ENCODE measurements at places on chromosomes 16 and 17.

DNA sequence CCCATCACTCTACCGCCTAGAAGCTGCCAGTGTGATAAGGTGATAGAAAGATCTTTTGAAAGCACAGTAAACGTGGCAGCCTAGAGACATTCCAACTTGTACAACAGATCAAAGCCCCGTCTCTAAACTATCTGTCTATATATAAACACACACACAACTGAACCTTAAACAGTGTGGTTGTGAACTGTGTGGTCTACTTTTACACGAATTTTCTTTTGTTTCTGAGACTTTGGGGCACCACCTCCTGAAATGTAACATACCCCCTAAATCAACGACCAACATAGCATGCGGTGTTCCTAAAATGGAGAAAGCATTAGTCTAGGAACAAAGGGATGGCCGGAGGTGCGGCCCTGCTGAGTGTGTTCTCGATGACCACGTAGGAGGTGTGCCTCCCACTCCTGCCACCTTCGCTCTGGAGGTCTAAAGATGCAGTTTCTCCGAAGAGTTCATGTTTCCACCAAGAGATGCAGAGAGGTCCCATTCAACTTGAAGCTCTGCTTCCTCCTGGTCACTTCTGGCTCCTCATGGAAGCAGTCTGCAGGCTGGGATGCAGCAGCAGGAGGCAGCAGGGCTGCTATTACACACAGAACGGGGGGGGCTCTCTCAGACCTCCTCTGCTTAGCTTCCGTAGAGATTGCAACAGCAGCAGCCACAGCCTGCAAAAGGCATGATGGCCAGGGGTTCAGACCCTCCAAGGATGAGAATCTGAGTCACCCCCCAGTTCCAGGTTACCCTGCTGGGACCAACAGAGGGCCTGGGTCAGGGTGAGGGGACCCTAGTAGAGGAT lies 22.6 kb upstream of the USP10 start:
- no peak for DNase-seq

- DNase-seq, result no peak
Observed at GRCh38 chr16:3824121-3824795, 56.3 kb downstream of the CREBBP start.

GRCh38 chr17:8820311-8821010 lies 21.3 kb upstream of the MFSD6L start:
- DNase-seq, result no peak

DNA sequence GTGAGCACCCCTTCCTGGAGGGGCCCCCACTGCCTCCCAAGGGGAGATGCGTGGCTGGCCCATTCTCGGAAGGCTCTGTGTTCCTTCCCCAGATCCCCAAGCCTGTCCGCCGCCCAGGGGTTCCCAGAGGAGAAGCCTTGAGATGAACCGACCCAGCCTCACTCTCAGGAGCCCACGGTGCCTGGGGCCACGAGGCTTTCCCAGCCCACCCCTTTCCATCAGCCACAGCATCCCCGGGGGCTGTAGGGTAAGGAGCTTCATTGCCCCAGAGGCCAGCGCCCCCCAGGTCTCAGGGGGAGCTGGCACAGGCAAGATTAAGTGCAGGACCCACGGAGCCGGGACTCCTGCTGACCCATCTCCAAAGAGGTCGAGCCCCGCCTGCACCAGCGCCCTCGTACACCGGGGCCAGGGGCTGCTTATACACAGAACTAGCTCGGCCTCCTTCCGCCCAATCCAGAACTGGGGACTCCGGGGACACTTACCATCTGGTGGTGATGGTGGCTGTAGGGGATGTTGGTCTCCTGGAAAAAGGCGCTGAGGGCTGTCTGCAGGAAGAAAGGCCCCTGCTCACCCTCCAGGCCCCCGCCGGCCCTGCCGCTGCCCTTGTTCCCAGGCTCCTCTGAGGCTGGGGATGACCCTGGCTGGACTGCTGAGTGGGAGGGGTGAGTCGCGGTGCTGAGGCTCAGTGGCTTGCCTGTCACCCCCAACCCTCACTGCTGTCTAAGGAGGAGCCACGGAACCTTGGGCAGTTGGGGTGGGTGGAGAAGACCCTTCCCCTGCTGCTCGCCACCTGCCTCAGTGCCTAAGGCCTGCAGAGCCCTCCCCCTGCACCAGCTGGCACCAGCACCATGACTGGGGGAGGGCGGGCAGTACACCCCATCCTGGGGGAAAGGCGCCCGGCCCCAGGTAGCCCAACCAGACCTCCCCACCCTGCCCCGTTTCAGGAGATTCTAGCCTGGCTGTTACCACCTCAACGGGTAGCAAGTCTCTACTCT lies 4.4 kb downstream of the UBALD1 start:
- DNase-seq, result no peak

DNA sequence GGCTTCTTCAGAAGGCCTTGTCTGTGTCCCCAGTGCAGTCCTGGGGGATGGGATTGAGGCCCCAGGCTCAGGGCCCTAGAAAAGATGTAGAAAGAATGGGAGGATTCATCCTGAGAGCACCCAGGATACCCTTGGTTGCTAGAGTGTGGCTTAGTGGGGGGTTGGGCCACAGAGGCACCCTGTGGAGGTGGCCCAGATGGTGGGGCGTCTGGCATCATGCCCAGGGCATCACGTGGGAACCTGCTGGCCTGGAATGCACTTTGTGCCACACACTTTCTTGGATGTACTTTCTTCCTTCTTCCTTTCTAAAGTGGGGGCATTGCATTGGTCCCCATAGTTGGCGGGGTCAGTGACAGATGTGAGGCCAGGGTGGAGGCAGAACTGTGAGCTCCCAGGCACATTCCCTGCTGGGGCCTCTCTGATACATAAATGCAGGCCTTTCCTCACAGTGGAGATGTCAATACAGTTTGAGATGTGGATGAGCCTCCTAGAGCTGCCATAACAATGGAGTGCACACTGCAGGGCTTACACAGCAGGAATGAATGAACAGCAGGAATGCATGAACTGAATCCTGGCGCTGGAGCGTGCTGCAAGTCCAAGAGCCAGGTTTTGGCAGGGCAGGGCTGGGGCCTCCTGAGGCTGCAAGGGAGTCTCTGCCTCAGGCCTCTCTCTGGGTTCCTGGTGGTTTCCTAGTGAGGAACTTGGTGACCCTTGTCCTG lies 43.3 kb downstream of the MGAT5B start:
- no peak for DNase-seq

- DNase-seq, result no peak
Observed at GRCh38 chr17:48989100-48989499, 8.1 kb upstream of the IGF2BP1 start.

GRCh38 chr16:77610496-77610895 lies 111.8 kb upstream of the NUDT7 start:
- DNase-seq, result no peak

DNA sequence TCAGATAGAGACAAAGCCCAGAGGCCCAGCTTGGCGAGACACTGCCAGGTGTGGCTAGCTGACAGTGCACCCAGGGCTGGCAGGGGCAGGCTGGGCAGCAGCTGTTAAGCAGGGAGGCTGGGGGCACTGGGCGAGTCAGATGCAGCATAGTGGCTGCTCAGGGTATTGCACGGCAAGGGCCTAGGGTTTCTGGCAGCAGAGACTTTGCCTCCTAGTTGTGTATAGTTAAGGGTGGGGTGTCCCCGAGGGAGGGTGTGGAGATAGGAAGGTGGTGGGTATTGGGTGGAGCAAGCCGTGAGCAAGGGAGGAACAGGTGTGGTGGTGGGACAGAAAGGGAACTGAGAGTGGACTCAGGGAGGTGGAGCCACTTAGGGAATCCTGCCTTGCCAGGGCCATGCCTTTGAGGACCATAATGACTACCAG lies 66.0 kb downstream of the SMPD3 start:
- DNase-seq, result peak; percentile 54

DNA sequence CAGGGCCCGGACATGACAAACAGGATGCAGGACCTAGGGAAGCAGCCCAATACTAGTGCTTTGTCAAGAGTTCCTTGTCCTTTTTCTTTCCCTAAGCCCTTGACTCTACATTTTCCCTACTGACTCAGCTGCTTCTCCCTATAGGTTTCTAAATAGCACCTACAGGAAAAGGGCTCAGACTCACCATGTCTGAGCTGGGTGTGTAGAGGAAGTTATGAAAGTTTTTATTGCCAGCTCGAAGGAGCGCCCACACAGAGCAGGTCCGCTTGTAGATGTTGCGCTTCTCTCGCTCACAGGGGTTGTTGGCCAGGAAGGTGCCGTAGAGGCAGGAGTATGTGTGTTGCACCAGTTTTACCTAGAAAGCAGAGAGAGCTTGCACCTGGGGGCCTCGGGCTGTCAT lies 10.6 kb downstream of the MTMR4 start:
- DNase-seq, result no peak

GRCh38 chr17:78125138-78125913 lies 3.2 kb downstream of the TMC6 start:
- DNase-seq, result no peak

DNA sequence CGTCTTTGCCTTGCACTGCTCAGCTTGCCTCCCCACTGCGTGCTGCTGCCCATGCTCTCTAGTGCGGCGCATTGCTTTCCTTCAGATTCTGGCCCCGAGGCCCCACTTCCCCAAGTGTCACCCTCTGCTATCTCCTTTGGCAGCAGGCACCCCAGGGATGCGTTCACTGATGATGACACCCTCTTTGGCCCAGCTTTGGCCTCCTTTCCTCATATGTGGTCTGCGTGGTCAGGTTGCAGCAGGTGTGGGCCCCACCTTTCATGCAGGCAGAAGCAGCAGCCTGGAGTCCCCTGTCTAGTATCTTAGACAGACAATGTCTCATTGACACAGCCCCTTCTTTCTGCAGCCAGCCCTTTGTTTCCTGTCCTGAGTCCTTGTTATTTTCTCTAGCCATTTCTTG lies 4.8 kb upstream of the CCL3 start:
- no peak for DNase-seq

DNA sequence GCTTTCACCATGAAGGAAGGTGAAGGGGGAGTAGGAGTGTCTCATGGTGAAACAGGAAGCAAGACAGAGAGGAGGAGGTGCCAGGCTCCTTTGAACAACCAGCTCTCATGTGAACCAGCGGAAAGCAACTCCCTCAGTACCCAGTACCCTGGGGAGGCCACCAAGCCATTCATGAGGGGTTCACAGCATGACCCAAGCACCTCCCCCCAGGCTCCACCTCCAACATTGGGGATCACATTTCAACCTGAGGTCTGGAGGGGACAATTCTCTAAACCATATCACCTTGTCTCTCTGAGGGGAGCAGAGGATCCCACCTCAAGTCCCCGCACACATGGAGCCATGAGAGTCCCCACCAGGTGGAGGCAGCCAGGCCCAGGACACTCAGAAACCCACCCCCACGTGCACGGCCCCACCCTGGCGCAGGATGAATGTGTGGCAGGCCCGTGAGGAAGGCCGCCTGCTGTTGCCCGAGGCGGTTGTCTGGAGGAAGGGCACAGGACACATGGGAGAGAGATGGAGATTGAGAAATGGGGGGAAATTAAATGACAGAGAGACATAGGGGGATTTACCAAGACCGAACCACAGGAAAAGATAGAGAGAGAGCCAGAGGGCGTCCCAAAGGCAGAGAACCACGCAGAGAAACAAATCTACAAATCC lies 85.9 kb downstream of the TMEM132E start:
- DNase-seq, result no peak

DNA sequence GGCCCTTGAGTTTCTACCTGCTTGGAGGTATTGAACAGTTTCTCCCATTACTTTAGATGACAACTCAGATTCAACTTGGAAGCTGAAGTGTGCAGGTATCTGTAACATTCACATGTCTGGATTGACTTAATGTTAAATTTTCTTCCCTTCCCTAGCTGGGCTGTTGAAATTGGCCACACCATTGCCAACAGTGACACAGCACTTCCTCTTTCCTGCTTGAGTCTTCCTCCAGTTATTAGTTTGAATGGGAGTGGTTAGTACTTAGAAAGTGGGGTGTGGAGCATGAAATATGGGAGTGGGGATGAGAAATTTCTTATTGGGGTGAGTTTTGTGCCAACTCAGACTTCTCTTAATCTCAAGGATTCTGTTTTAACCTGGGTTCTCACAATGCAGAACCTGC lies 454.9 kb downstream of the KCNJ2 start:
- no peak for DNase-seq

DNA sequence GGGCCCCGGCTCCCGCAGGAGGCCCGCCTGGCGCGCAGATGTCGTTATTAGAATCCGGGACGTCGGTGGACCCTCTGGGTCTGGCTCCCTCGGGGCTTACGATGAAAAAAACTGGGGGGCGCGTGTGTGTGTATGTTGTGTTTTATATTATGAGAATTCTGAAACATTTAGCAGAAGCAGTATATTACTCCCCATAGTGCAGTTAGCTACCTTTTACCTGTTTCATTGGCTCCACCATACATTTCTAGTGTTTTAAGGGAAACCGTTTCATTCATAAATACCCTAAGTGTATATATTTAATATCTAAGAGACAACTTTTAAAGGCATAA lies 486 bp upstream of the DNAJA2 start:
- DNase-seq, result no peak

- DNase-seq, result no peak
Observed at GRCh38 chr17:11144358-11145233, 96.4 kb upstream of the SHISA6 start.

DNA sequence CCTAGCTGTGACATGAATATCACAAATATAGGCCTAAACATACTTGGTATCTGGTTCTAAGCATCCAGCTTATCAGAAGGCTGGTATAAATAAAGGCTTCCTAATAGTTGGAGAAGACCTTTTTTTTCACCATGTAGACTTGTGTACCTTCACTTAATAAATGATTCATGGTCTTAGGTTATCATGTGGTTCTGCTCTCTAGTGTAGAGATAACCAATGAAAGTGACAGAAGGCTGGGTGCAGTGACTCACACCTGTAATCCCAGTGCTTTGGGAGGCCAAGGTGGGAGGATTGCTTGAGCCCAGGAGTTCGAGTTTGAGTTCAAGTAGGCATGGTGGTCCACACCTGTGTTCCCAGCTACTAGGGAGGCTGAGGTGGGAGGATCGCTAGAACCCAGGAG lies 3.1 kb downstream of the DDX19A start:
- no peak for DNase-seq

GRCh38 chr16:72197545-72197944 lies 25.6 kb upstream of the PMFBP1 start:
- no peak for DNase-seq

DNA sequence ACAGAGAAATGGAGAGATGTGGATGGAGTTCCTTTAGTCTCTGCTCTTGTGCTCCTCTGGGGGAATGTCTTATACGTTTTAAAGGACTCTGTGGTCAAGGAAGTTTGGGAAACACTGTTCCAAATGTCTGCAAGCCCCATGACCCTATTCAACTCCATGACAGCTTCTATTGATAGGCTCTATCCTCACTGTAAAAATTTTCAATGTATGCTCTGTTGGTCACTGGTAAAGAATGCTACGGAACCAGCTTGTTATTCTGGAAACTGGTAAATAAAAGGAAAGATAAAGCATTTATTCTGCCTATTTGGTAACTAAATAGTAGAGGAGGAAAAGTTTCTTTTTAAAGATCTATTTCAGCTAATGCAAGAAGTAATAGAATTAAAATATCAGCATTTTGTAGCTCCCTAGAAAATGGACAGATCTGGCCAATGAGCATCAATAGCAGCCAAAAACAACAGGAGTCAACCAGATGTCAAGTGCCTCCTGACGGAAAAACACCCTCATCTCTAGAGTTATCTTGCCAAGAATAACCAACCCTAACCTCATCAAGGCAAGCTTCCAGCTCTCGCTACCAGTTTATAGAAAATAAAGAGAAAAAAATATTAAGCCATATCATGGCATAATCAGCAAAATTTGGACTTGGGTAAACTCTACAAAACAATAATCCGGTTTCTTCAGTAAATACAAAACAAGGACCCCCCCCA lies 16.1 kb downstream of the GDE1 start:
- no peak for DNase-seq

- peak; percentile 66 for DNase-seq
Observed at GRCh38 chr17:72725433-72726068, 366.9 kb downstream of the SLC39A11 start.

- no peak for DNase-seq
Observed at GRCh38 chr17:68511254-68511670, 968 bp upstream of the PRKAR1A start.

All from stimulated activated CD8-positive, alpha-beta memory T cell treated with anti-CD3 and anti-CD28 coated beads, Interleukin-4, amount 100 ng/mL, for 48 hours (primary cell).